ENCODE measurements at places on chromosomes 2 and 18. TPM values are rescaled to one million over a fixed set of nuclear protein-coding genes. Genes with fewer than 3 reads are reported as not detected.

Gene AKAIN1
- not detected for polyA plus RNA-seq

Gene APLF
- polyA plus RNA-seq = 2.1 TPM

Gene ARHGAP15
- 58.1 TPM for polyA plus RNA-seq

Gene SLC16A14
- 0.26 TPM for polyA plus RNA-seq

Gene SS18
- polyA plus RNA-seq = 62.4 TPM

Gene EPB41L3
- 0.58 TPM for polyA plus RNA-seq

Gene USP37
- polyA plus RNA-seq = 3.1 TPM

Gene HOXD12
- not detected for polyA plus RNA-seq

DNA sequence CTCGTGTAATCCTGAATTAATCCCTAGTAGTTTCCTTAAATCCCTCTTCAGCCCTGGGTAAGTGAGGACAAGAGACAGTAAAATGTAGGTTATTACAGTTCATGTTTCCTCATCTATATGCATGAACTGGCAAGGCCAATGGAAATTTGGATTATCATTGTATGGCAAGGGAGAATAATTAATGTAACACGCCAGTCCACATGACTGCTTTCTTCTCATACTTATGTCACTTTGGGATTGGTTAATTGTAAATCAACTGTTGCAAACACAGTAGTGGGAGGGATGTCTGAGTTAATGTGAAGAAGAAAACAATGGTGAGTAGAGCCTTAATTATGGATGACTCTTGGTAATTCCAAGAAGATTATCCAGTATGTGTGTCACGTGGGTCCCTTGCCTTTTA lies 1.7 kb upstream of the SERPINB7 start:
- no peak for DNase-seq

DNA sequence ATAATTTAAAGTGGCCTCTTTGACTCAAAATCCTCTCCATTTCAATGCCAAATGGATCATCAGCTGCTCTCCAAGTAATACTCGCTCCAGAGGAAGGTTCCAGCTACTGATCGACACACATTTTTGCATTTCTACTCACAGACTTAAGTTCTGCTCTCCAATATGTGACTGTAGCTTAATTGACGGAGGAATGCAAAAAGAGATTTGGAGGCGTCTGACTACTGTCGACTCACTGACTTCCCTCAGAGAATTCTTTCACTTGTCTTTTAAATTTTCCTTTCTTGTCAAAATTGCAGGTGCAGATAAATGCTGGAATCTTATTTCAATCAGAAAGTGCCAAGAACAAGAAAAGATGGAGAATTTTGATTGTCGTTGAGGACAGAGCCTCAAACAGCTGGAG lies 84.1 kb upstream of the PAPOLG start:
- DNase-seq = no peak

DNA sequence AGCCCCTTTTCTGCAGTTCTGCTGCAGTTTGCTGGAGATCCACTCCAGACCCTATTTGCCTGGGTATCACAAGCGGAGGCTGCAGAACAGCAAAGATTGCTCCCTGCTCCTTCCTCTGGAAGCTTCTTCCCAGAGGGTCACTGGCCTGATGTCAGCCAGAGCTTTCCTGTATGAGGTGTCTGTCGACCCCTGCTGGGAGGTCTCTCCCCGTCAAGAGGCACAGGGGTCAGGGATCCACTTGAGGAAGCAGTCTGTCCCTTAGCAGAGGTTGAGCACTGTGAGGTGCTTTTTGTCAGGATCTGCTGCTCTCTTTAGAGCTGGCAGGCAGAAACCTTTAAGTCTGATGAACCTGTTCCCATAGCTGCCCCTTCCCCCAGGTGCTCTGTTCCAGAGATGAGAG lies 42.0 kb upstream of the MYL1 start:
- DNase-seq = no peak

DNA sequence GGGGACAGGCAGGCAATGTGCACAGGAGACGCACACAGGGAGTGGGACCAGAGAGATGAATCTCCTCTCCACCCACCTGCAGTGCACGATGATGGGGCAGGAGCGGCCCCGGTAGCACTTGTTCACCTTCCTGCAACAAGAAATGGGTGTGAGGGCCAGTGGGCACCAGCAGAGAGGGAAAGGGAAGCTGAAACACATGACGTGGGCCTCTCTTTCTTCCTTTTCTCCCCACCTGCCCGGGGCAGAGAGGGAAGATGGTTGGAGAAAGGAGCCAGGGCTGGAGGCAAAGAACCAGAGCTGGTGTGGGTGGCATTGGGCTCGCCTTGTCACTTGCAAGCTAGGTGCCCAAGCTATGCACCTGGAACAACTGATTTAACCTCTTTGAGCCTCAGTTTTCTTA lies 12.2 kb downstream of the DNAJB2 start:
- DNase-seq = no peak

- no peak for DNase-seq
These were observed 39.8 kb downstream of the HRH4 start for GRCh38 chr18:24500217-24500616.

GRCh38 chr2:44708661-44709000 lies 232.9 kb upstream of the SIX3 start:
- DNase-seq = no peak

DNA sequence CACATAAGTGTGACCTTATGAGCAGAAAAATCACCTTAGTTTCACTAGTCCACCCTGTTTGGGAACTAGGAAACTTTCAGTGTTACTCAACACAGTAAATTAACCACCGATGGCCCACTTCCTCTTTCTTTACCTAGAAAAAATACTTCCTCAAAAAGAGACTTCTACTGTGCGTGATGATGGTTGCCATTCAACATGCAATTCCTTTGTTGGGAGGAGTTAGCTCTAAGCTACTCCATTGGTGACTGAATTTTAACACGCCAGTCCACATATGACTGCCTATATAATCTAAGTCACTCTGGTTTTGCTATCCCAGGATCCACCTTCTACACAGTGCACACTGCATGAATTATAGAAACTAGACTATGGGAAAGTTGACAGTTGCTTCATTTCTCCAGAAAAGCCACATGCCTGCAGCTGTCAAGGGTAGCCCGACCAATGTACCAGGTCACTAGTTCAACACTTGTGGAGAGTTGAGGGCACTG lies 47.8 kb upstream of the REG3G start:
- DNase-seq = peak; percentile 45

- no peak for DNase-seq
These were observed 412.6 kb upstream of the FAM98A start for GRCh38 chr2:34011684-34012083.

DNA sequence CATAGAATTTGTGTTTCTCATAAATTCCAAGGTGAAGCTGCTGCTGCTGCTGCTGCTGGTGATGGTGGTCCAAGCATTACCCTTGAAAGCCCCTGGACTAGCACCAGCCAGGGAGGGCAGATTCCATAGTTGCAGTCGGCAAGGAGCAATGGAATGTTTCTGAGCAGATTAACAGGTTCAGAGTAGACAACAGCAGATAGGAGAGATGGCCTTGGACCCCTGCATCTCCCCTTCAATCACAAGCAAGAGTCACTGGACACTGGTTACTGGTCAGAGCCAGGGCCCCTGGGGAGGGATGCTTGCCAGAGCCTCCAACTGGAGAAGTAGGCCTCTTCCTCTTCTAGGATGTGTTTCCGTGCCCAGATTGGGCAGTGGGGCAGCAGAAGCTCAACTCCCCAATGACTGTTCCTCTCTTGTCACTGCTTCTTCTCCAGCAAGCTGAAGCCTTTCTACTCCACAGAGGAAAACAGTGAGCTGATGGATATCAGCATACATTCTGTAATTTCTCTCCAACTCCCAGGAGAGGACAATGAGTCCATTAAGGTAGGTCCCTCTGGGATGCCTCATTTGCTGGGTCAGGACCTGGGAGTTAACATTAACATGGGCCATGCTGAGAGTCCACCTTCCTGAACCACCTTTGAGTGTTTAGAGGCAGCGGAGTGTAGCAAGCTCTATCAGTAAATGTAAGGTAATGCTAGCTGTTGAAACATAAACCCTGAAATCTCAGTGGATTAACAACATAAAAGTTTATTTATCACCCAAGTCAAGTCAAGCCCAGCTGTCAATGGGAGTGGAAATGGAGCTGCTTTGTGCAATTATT lies 35.3 kb downstream of the MROH2A start:
- DNase-seq = no peak

- no peak for DNase-seq
These were observed 32.1 kb downstream of the SPC25 start for GRCh38 chr2:168858146-168858545.

- DNase-seq = no peak
These were observed 223.3 kb downstream of the SH3RF3 start for GRCh38 chr2:109352056-109352897.

DNA sequence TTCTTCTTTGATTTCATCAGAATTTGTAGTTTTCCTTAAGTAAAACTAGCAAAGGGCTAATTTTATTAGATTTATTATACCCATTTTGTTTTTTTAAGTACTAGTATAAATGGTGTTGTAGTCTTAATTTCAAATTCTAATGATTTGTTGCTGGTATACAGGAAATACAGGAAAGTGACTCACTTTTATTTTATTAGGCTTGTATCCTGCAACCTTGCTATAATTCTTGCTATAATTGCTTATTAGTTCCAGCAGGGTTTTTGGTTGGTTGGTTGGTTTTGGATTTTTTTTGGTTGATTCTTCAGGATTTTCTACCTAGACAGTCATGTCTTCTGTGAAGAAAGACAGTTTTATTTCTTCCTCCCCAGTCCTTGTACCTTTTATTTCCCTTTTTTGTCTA lies 110.6 kb upstream of the IL1R2 start:
- no peak for DNase-seq

- no peak for DNase-seq
These were observed 113.5 kb downstream of the PHLPP1 start for GRCh38 chr18:62828852-62829251.
